ENCODE measurements at places on chromosomes 12 and 14. TPM values are rescaled to one million over a fixed set of nuclear protein-coding genes. Genes with fewer than 3 reads are reported as not detected.

Gene DEPDC4
- 1.7 TPM for total RNA-seq

Gene TSHR
- not detected for total RNA-seq

Gene GNB3
- 3.9 TPM for total RNA-seq

Gene DHRS1
- 8.7 TPM for total RNA-seq

Gene ESPL1
- total RNA-seq = 4.8 TPM

Gene CACNA2D4
- total RNA-seq = 0.97 TPM

Gene C1QL4
- not detected for total RNA-seq

Gene RERG
- total RNA-seq = 0.64 TPM

Gene GRIP1
- 0.32 TPM for total RNA-seq

Gene PTCSC3
- total RNA-seq = not detected

Gene SLC7A8
- 0.97 TPM for total RNA-seq

Gene INHBE
- 1.7 TPM for total RNA-seq

Gene NFE2
- 0.43 TPM for total RNA-seq

Gene MAP3K9
- total RNA-seq = under 0.01 TPM

Gene ARL6IP4
- total RNA-seq = 161 TPM

Gene GPRC5D
- total RNA-seq = not detected

Gene B4GALNT1
- 5.2 TPM for total RNA-seq

Gene KLHDC1
- 2.6 TPM for total RNA-seq

Gene SLC25A47
- total RNA-seq = not detected

Gene AMN1
- total RNA-seq = 7.3 TPM

Gene SLC25A21
- total RNA-seq = 0.97 TPM

Gene P2RX2
- not detected for total RNA-seq

Gene C12orf60
- 0.32 TPM for total RNA-seq

Gene ACTR10
- 57.0 TPM for total RNA-seq

Gene SMCO2
- not detected for total RNA-seq

Gene C12orf50
- not detected for total RNA-seq

Gene HOXC10
- total RNA-seq = 0.43 TPM

Gene DPPA3
- total RNA-seq = not detected

Gene PLD4
- total RNA-seq = not detected

Gene HSPA2
- total RNA-seq = 83.4 TPM

Gene TAS2R46
- 4.2 TPM for total RNA-seq

Gene ASIC1
- total RNA-seq = 1.6 TPM

Gene NCAPD2
- 52.7 TPM for total RNA-seq

Gene NUAK1
- total RNA-seq = 82.8 TPM

Gene PMCH
- total RNA-seq = not detected

Gene KRT72
- total RNA-seq = not detected

Gene MYO1H
- total RNA-seq = not detected

Gene PLA2G1B
- total RNA-seq = not detected

Gene SOAT2
- total RNA-seq = not detected

Gene CFAP73
- total RNA-seq = not detected

Gene SLC5A8
- total RNA-seq = not detected

Gene FOXG1
- not detected for total RNA-seq

Gene TRAF3
- 16.1 TPM for total RNA-seq

Gene RPL41
- 1,700 TPM for total RNA-seq

Gene TPH2
- not detected for total RNA-seq

Gene BIN2
- not detected for total RNA-seq

Gene KCNC2
- total RNA-seq = 0.43 TPM

Gene OR11H6
- not detected for total RNA-seq

Gene SCNN1A
- total RNA-seq = under 0.01 TPM

Gene TUBA1C
- total RNA-seq = 609 TPM

Gene TOMM20L
- not detected for total RNA-seq

Gene KLRC1
- total RNA-seq = not detected

Gene RBMS2
- 32.8 TPM for total RNA-seq

Gene ZNF410
- 80.5 TPM for total RNA-seq

Gene PPP2R5E
- total RNA-seq = 21.9 TPM

Gene LTB4R
- 1.3 TPM for total RNA-seq

Gene AQP6
- total RNA-seq = not detected

Gene CPNE8
- 21.2 TPM for total RNA-seq

Gene BCL2L2
- total RNA-seq = 20.7 TPM
